ENCODE measurements at places on chromosomes 7 and 10. TPM values are rescaled to one million over a fixed set of nuclear protein-coding genes. Genes with fewer than 3 reads are reported as not detected.

The RGR gene
- total RNA-seq = not detected

The PDGFA gene
- total RNA-seq = 20.9 TPM

The FFAR4 gene
- total RNA-seq = 0.19 TPM

The FZD8 gene
- 4.6 TPM for total RNA-seq

The PIK3AP1 gene
- total RNA-seq = 36.2 TPM

The LIPJ gene
- 0.06 TPM for total RNA-seq

GRCh38 chr10:53702489-53702888 lies 929.9 kb upstream of the MBL2 start:
- DNase-seq = no peak

DNA sequence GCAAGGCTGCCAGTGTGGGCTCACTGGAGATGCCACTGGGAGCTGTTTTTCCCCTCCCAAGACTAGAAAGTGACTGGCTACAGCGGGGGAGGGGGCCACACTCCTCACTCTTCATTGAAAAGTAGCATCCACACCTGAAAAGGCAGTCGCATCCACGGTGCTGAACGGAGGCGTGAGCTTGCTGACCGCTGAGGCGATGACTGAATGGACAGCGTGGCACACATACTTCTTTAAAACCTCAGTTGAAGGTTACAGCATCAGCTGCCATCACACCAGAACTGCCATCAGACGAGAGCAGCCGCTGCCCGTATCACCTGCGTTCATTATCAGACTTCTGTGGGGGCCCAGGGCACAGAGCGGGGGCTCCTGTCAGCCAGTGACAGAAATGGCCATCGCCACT lies 327.2 kb downstream of the DNAJB6 start:
- no peak for DNase-seq

- DNase-seq = no peak
Observed at GRCh38 chr7:155879592-155879991, 67.3 kb upstream of the SHH start.

DNA sequence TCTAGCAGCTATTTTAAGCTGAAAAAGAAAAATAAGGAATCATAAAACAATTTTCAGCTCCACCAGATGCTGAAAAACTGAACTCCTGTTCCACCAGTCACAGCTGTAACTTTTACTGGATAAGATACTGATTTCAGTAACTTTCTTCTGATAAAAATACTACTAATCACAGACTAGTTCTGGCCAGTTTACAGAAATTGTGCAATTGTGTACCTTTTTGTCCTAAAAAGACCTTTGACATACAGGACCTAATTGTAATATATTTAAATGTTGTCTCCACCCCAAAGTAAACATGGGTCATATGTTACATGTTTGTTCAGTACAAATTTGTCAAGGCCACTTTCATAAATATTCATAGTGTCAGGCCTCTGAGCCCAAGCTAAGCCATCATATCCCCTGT lies 27.1 kb upstream of the PIP start:
- DNase-seq = no peak

- no peak for DNase-seq
Observed at GRCh38 chr7:141697211-141697871, 4.6 kb downstream of the DENND11 start.

DNA sequence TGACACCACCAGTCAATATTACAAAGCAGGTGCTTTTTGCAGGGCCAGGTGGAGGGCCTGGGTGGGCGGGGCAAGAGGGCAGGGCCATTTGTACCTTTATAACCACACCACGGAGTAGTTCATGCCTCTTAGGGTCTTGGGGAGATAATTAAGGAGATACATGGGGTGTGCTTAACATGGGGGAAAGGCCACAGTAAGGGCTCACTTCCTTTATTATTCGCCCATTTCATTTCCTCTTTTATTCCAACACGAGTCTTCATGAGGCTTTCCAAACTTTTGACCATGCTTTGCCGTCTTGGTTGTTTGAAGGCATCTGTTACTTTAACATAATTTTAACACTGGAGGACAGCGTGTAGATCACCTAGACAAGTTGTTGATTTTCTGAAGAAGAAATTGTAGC lies 33.3 kb upstream of the LYZL2 start:
- DNase-seq = no peak

GRCh38 chr10:51364674-51365073 lies 290.4 kb downstream of the PRKG1 start:
- no peak for DNase-seq

DNA sequence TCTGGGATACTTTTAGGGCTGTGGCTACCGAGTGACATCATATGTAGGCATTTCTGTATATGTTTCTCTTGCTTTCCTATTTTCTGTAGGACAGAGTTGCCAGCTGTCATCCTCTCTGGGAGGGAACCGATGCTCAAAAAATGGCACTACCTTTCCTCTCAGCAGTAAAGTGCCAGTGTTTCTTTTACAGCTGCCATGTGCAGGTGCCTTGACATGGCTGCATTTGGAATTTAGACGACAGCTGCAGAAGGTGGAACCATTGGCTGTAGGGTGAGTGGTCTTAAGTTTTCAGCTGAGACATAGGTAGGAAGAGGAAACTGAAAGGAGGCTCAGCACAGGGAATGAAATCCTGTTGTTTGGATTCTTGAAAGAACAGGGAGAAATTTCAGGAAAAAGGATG lies 20.2 kb upstream of the RPA3 start:
- DNase-seq = no peak

GRCh38 chr10:5040781-5041470 lies 37.3 kb upstream of the AKR1C2 start:
- no peak for DNase-seq

- peak; percentile 71 for DNase-seq
Observed at GRCh38 chr7:137820677-137821420, 25.9 kb downstream of the DGKI start.

All from right lobe of liver (tissue), 6 donors.